Liver (tissue), 10 donors: ENCODE measurements at places on chromosomes 7 and 10. TPM values are rescaled to one million over a fixed set of nuclear protein-coding genes. Genes with fewer than 3 reads are reported as not detected.
A peak's percentile ranks its signal among the peaks of the same experiment; 100 is the strongest.

Gene PDZD7
- total RNA-seq: 0.09 TPM

Gene MMD2
- total RNA-seq: not detected

Gene TMEM26
- 1.7 TPM for total RNA-seq

Gene TEX36
- not detected for total RNA-seq

Gene NACAD
- 0.08 TPM for total RNA-seq

DNA sequence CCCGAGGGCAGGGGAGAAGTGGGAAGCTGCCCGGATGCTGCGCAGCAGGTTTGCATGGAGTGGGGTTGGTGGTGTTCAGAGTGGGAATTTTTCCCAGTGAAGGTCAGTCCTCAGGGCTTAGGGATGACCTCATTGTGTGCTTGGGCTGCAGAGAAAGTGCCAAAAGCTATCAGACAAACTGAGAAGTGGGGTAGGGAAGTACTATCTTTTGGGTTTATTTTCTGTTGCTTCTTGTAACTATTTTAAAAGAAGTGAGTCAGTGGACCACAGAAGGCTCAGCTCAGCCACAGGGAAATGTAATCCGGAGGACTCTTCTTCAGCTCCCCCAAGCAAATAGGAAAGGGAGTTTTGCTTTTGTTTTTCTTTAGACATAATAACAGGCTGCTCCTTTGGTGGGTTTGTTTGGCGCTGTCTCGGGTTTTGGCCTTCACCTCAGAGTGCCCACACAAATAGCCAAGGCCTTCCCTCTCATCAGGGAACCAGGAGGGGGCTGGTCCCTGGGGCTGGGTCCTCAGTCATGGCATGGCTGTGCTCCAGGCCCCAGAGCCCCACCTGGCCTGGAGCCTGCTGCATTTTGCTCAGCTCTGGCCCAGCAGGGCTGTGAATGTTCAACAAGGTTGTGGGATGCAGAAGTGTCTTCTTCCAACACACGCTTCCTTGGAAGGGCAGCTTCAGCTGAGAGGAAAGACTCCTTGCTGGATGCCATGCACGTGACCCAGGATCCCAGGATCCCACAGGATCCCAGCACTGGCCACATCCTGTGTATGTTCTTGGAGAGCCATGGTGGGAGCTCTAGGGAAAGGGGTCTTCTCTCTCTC, 5.4 kb upstream of the FAM170B start:
- H3K27me3 ChIP-seq: no peaks in the 10 kb centered on the region
- H3K36me3 ChIP-seq: no peaks in the 10 kb centered on the region
- no peaks in the 10 kb centered on the region for H3K4me1 ChIP-seq

DNA sequence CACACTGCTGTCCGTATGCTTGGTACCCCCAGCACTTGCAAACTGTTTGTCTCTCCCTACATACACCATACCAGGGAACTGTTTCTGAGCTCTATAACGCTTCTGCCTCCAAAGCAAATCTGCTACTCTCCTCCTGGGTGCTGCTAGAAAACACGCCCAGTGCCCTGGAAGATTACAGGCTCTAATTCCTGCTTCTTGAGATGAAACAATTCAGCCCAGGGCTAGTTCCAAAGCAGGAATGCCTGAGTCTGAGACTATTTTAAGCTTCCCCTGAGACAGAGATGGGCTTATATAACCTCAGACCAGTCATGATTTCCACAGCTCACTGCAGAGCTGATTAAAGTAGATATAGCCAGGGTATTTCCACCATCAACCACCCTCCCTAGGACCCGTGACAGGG, 327.1 kb downstream of the GPR158 start:
- no peaks in the 10 kb centered on the region for H3K36me3 ChIP-seq
- no peak overlapping the region for H3K4me3 ChIP-seq
- no peak for DNase-seq
- peaks cover 2% of the 10 kb centered on the region for H3K27me3 ChIP-seq
- no peak overlapping the region for H3K27ac ChIP-seq

DNA sequence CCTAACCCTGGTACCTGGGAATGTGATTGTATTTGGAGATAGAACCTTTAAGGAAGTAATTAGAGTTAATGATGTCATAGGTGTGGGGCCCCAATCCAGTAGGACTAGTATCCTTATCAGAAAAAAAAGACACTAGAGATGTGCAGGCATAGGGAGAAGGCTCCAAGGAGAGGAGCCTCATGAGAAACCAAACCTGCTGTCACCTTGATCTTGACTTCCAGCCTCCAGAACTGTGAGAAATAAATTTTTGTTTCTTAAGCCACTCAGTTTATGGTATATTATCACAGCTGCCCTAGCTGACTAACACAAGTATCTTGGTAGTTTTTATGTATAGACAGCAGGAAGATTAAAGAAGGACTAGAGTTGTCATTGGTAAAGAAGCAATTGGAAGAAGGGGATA, 23.9 kb upstream of the CELF2 start:
- no peaks in the 10 kb centered on the region for H3K27me3 ChIP-seq
- H3K27ac ChIP-seq: no peak overlapping the region
- H3K4me1 ChIP-seq: no peaks in the 10 kb centered on the region
- no peaks in the 10 kb centered on the region for H3K36me3 ChIP-seq
- DNase-seq: no peak

GRCh38 chr10:51186361-51186760, 112.1 kb downstream of the PRKG1 start:
- H3K27ac ChIP-seq: no peak overlapping the region
- no peaks in the 10 kb centered on the region for H3K27me3 ChIP-seq
- H3K4me1 ChIP-seq: no peaks in the 10 kb centered on the region
- H3K4me3 ChIP-seq: no peak overlapping the region

- peaks cover 5% of the 10 kb centered on the region for H3K4me1 ChIP-seq
- H3K36me3 ChIP-seq: no peaks in the 10 kb centered on the region
- H3K27me3 ChIP-seq: no peaks in the 10 kb centered on the region
- peak overlapping the region; percentile 6 for H3K27ac ChIP-seq
- no peak for DNase-seq
Observed at GRCh38 chr7:77427996-77428603, 12.0 kb upstream of the GSAP start.

DNA sequence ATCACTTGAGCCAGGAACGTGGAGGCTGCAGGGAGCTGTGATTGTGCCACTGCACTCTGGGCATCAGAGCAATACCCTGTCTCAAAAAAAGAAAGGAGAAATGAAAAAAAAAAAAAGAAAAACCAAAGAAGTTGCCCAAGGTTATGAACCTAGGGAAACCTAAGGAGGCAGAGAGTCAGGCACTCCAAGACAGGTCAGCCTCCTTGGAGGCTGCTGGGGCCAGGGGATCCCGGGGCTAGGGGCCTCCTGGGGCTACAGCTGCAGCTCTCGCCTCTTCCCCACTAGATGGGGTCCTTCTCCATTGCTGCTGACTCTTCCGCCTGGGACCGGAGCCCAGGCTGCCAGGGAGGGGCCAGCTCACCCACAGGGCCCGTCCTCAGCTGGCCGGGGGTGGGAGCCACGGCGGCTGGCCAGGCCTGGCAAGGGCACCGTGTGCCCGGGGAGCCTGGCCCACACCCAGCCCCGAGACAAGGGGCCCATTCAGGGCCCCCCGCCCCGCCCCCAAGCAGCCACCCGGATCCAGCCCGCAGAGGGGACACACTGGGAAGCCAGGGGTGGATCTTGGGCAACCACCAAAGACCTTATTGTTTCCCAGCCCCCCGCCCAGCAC, 1.7 kb upstream of the SPACDR start:
- H3K27ac ChIP-seq: no peak overlapping the region
- peaks cover 5% of the 10 kb centered on the region for H3K4me1 ChIP-seq
- no peak for DNase-seq
- peaks cover 3% of the 10 kb centered on the region for H3K36me3 ChIP-seq
- no peak overlapping the region for H3K4me3 ChIP-seq

DNA sequence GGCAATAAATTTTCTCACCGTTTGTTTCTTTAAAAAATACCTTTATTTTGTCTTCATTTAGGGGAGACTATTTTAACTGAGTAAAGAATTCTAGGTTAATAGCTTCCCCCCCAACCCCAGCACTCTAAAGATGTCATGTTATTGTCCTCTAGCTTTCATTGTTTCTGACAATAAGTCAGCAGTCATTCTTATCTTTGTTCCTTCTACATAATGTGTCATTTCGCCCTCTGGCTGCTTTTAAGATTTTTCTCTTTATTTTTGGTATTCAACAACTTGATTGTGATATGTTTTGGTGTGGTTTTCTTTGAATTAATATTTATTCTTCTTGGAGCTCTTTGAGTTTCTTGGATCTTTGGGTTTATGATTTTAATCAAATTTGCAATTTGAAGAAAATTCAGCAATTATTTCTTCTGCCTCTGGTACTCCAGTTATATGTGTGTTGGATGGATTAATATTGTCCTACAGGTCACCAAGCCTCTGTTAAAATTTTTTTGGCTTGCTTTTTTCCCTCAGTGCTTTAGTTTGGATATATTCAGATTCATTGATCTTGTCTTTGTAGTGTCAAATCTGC, 64.6 kb upstream of the ELN start:
- no peaks in the 10 kb centered on the region for H3K36me3 ChIP-seq
- no peak overlapping the region for H3K27ac ChIP-seq
- no peaks in the 10 kb centered on the region for H3K4me1 ChIP-seq
- H3K27me3 ChIP-seq: no peaks in the 10 kb centered on the region
- H3K4me3 ChIP-seq: no peak overlapping the region

DNA sequence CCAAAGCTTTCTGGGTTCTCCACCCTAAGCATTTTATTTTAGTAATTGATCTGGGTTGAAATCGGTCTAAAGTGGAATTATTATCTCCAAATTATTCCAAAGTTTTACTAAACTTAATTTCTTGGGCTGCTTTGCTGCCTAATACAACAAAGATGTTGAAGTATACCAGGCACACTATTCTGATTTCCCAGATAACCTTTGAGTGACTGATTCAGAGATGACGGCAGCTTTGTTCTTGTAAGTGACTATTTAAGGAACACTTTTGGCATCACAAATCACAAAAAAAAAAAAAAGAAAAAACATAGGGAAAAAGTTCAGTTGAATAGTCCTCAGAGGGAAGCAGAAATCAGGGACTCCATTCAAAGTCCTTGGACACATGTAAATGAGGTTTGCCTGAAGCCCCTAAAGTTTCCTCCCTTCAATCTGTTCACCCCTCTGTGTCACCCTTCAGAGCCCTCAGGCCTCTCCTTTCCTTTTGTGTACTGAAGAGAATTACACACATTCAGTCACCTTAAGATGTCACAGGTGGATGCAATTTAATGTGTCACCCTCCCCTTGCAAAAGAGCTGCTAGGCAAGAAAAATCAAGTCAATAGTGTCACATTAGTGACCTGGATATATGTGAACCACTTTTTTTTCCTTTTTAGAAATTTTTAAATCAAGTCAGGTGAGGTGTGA, 81.5 kb downstream of the RTKN2 start:
- no peaks in the 10 kb centered on the region for H3K4me1 ChIP-seq
- no peak for DNase-seq
- H3K27me3 ChIP-seq: no peaks in the 10 kb centered on the region

DNA sequence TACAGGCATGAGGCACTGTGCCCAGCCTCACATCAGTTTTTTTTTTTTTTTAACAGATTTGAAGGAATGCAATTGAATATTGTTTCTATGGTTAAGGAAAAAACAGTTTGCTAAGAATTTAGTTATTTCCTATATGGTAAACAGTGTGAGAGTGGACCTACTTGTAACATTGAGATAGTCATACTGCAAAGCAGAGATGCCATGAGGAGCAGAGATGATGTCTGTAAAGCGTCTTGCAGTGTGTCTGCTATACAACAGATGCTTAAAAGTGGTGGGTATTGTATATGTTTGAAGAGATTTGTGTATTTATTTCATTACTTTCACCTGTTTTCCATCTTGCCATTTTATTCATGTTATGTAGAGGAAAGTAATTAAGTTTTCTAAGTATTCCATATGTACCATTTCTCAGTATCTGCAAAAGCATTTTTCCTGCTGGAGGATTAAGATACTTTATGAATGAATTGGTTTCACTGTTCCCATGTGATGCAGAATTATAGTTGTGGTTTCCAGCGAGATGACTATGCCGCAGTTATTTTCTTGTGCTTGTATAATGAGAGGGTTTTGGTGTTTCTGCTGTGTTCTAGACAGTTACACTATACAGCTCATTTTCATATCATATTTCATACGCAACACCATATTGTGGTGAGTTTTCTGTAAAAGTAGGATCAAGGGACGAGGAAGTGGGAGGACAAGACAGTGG, 26.6 kb downstream of the TET1 start:
- H3K4me3 ChIP-seq: no peak overlapping the region
- no peaks in the 10 kb centered on the region for H3K27me3 ChIP-seq
- no peaks in the 10 kb centered on the region for H3K36me3 ChIP-seq
- no peak overlapping the region for H3K27ac ChIP-seq
- no peak for DNase-seq

GRCh38 chr10:48389272-48389671, 82.8 kb downstream of the MAPK8 start:
- H3K4me1 ChIP-seq: no peaks in the 10 kb centered on the region
- H3K27me3 ChIP-seq: no peaks in the 10 kb centered on the region
- no peak overlapping the region for H3K27ac ChIP-seq

DNA sequence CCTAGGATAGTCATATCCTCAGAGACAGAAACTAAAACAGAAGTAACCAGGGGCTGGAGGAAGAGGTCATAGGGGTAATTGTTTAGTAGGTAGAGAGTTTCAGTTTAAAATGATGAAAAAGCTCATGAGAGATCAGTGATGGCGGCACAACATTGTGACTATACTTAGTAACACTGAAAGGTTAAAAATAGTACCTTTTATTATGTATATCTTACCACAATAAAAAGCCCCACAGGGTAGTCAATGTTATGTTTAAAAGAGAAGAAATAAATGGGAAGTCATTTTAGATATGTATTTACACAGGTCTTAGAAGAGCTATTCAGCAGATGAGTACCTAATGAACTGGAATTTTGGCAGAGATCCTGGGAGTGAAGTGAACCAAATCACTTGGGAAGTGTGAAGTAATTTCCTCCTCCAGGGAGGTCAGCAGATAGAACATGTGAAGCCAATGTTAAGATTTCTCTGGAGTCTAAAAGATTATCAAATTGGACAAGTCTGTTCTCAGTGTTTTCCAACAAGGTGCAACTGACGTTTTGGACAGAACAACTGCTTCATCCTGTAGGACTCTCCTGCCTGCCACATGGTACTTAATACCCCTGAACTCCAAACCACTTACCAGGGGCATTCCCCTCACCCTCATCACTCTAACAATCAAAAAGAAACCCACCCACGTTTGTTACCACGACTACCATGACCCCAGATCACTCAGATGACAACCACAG, 6.4 kb downstream of the CDCA7L start:
- H3K36me3 ChIP-seq: no peaks in the 10 kb centered on the region
- no peak overlapping the region for H3K27ac ChIP-seq
- no peak overlapping the region for H3K4me3 ChIP-seq
- H3K4me1 ChIP-seq: peaks cover 1% of the 10 kb centered on the region
- no peak for DNase-seq

- no peak overlapping the region for H3K4me3 ChIP-seq
- no peak overlapping the region for H3K27ac ChIP-seq
- no peaks in the 10 kb centered on the region for H3K4me1 ChIP-seq
- DNase-seq: peak; percentile 84
- no peaks in the 10 kb centered on the region for H3K27me3 ChIP-seq
Observed at GRCh38 chr10:71696628-71697326, 22.8 kb downstream of the C10orf105 start.

- no peaks in the 10 kb centered on the region for H3K4me1 ChIP-seq
- H3K4me3 ChIP-seq: no peak overlapping the region
- DNase-seq: no peak
- H3K27ac ChIP-seq: no peak overlapping the region
- H3K36me3 ChIP-seq: no peaks in the 10 kb centered on the region
Observed at GRCh38 chr10:116815641-116816415, 33.5 kb upstream of the ENO4 start.
